ENCODE measurements at places on chromosomes 7 and 10.

DNA sequence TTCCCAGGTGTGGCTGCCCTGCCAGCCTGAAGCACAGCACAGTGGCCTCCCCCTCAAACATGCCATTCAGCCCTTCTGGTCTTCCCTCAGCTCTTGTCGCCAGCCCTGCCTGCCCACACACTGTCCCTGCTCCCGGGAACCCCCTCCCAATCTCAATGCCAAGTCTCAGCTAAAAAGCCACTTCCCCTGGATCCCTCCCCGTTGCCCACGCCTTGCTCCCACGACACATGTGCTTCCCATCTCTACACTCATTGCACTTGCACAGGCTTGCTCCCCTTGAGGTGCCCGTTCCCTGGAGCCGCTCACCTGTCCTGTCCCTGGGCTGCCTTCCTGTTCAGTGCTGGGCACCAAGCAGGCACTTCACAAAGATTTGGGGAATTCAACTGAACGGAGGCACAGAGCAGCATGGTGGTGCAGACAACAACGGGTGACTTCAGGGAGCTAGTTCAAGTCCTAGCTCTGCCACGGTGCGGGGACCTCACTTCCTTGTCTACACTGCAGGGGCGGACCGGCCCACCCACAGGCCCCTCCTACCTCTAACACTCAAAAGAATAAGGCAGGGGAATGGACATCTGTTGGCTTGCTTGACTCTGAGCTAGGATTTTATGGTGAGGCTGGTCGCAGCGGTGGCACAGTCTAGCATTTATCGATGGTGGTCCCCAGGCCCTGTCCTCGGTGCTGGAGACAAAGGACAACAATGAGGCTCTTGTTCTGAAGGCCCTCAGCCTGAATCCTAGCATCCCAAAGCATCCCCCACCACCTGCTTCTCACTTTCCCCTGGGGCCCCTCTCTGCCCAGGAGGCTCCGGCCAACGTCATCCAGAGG, 18.4 kb downstream of the RGS10 start:
- DNase-seq = no peak

- DNase-seq = no peak
These were observed 46.2 kb downstream of the VWDE start for GRCh38 chr7:12357508-12357907.

DNA sequence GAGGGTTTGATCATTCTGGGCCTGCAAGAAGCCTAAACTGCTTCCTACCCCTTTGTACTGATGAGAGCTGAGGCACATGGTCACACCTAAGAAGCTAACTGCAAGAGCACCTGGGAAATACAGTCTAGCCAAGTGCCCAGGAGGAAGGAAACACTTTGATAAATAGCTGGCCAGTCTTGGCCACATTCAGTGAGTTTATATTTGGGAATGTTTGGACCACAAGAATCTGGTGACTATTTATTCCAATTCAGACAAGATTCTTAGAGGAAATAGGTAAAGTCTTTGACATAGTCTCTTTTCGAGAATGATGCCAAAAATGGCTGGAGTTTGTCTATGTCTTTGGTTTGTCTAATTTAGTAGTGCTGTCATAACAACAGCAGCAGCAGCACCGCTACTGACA, 213.6 kb downstream of the KIF20B start:
- no peak for DNase-seq

GRCh38 chr7:43868181-43868580, 1.1 kb downstream of the MRPS24 start:
- no peak for DNase-seq

DNA sequence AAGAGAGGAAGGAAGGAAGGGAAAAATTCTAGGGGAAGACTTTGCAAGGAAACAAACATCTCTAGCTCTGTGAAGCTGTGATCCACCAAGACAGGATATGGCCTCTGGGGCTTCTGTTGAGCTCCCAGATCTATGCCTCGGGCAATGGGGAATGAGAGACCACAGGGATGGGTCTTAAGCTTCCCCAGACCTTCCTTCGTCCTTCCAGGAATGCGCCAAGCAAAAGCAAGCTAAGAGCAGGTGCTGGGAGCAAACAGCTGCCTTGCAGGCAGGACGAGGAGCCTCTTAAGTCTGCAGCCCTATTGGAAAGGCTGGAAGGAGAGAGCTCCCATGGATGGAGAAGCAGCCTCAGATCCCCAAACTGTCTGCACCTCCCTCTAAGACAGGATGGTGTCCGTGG, 21.9 kb upstream of the ELN start:
- no peak for DNase-seq

Measured in RWPE2 (cell line).